ENCODE measurements at places on chromosomes 4 and X.

- no peak for DNase-seq
Measured at GRCh38 chr4:74400395-74400794, 35.5 kb downstream of the EREG start.

DNA sequence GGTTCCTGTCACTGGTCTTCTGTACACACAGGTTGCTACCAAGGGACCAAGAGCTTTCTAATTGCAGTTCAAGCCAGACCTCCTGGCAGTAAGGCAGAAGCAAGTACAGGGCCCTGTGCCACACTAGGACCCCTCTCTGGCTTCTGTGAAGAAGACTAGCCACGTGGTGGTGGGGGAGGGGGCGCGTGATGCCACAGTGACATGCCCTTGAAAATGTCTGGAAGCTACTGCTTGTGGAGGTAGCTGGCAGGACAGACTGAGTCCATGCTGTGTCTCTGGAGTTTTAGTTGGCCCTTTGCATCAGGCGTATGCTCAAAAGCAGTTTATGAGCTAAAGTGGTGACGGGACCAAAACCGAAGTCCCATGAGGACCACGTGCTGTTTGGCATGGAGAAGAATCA, 50.9 kb downstream of the RTL5 start:
- no peak for DNase-seq

GRCh38 chr4:89316211-89316610, 8.6 kb upstream of the GPRIN3 start:
- no peak for DNase-seq

- DNase-seq, result no peak
Measured at GRCh38 chr4:8709729-8710360, 117.3 kb downstream of the CPZ start.

GRCh38 chrX:124719060-124719459, 372.7 kb downstream of the SH2D1A start:
- DNase-seq, result no peak

DNA sequence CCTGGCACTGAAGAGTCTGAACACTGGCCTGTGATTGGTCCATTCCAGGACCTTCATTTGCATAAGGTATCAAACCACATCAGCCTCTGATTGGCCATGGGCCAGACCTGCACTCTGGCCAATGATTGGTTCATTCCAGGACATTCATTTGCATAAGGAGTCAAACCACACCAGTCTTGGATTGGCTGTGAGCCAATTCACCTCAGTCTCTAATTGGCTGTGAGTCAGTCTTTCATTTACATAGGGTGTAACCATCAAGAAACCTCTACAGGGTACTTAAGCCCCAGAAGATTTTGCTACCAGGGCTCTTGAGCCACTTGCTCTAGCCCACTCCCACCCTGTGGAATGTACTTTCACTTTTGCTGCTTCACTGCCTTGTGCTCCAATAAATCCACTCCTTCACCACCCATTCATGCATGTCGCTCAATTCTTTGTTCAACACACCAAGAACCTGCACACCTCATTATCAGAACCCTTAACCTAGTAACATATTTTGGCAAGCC, 14.2 kb upstream of the HERC5 start:
- DNase-seq, result no peak
